NCI-H1048 (cell line): ENCODE measurements at places on chromosomes 4 and X.

- DNase-seq: no peak
These were observed 87.0 kb downstream of the COL25A1 start for GRCh38 chr4:109215506-109215905.

DNA sequence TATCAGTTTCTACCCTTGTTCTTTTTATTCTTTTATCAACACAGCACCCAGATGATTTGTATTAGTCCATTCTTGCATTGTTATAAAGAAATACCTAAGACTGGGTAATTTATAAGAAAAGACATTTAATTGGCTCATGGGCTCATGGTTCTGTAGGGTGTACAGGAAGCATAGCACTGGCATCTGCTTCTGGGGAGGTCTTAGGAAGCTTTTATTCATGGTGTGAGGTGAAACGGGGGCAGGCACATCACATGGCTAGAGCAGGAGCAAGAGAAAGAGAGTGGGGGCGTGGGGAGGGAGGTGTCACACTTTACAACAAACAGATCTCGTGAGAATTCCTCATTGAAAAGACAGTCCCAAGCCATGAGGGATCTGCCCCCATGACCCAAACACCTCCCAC is 285.3 kb downstream of the SMARCA1 start:
- DNase-seq: no peak

DNA sequence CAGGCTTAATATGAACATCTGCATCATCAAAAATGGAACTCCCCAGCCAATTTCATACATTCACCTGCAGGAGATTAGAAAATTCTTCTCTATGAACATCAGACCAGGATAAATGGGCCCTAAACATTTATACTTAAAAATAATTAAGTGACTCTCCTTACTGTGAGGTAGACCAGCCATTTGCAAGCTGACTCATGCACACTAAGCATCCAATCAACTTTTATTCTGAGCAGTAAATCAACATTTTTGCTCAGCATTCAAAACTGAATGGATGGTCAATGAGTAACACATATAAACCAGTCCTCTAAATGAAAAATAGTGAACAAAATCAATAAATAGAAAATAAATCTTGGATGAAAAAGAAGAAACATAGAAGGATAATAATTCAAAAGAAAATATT is 19.9 kb upstream of the PCDH10 start:
- no peak for DNase-seq

DNA sequence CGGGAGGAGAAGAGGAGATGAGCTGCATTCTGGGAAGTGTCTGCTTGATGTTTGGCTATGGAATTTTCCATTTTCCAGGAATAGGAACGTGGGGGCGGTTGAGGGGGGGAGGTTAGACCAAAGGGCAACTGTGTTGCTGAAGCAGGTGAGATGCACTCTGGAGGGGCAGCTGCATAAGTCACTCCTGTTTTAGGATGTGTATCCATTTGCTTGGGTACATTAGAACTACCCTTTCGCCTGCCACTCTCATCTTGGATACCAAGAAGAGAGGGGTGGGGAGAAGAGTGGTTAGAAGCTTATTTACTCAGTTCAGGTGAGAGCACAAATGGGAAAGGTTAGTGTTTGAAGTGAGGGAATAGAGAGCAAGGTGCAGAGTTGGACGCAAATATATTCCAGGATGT is 934 bp upstream of the GPR119 start:
- DNase-seq: no peak

GRCh38 chr4:97587912-97588311 is 555.4 kb downstream of the STPG2 start:
- DNase-seq: no peak

DNA sequence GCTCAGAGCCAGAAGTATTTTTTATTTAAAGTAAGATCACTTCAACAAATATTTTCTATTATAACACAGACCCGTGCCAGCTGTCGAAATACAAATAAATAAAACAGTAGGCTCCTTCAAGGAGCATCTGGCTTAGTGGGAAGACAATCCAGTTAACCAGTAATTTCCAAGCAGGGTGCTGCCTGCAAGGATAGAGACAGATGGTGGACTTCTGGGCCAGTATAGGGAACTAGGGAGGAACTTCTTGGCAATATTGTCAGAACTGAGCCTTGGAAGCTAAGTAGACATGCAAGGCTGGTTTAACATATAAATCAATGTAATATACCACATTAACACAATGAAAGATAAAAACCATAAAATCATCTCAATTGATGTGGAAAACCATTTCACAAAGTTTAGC is 17.0 kb upstream of the MTMR1 start:
- no peak for DNase-seq

DNA sequence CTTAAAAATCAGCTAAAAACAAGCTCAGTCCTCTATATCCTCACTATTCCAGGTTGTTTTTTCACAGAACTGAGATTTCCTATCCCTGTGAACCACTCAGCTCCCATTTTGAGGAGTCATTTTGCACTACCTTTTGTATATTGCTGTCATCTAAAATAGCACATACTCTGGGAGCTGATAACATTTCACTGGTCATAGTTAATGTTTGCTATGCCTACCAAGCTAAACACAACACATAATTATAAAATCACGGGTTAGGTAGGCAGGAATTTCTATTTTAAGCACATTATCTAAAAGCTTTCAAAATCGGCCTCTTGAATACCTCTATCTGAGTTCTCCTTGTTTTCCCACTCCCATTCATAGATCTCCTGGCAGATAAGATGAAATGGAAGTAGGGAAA is 882.0 kb upstream of the INTU start:
- DNase-seq: no peak

- DNase-seq: no peak
These were observed 379.7 kb downstream of the TLL1 start for GRCh38 chr4:166252487-166253402.

DNA sequence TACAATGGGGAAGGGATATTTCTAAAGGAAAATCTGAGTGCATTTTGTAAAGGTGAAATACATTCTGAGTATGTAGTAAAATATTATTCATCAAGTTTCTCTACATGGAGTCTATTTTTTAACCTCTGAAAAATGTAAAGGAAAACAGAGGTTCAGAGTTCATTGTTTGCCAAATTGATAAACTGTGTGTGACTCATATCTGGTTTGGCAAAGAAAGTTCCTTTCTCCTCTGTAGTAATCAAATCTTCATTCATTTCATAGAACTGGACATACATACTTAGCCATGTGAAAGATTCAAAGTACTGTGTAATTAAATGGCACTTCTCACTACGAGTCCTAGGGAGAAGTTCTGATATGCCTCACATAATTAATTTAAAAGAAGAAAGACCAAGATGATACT is 61.6 kb downstream of the HPGD start:
- no peak for DNase-seq

DNA sequence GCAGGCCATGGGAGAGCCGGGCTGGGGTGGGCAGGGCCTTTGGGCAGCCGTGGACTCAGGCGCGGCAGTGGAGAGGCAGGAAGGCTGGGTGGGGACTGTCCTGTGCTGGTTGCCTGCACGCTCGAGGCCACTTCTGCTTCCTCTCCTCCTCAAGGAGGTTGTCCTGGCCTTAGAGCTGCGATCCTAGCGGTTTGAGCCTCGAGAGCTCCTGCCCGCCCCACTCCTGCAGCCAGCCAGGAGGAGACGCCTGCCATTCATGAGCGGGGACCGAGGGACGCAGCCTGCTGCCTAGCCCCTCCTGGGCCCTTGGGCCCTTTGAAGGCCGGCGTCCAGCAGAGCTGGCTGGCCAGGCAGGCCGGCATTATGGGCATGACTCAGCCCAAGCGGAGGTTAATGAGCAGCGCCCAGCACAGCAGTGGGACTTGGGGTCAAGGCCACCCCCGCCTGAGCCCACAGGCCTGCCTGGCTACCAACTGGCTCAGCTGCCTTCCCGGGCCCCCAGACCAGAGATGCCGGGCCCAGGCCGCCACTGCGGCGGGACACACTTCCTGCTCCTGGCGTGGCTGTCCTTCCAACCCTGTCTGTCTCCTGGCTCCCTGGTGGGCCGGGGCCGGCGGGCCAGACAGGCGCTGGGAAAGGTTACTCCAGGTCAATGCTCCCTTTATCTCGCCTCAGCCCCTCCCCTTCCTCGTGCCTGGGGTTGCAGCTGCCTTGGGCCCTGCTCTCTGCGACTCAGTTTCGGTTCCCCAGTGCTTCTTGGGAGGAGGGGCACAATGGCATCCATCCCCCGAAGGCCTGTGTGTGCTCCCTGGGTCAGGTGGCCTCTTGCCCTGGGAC is 1.8 kb downstream of the ABCD1 start:
- DNase-seq: no peak

- DNase-seq: no peak
These were observed 84.3 kb downstream of the REPS2 start for GRCh38 chrX:17030580-17031270.

- DNase-seq: no peak
These were observed 88.0 kb downstream of the IRF2 start for GRCh38 chr4:184386271-184386781.

DNA sequence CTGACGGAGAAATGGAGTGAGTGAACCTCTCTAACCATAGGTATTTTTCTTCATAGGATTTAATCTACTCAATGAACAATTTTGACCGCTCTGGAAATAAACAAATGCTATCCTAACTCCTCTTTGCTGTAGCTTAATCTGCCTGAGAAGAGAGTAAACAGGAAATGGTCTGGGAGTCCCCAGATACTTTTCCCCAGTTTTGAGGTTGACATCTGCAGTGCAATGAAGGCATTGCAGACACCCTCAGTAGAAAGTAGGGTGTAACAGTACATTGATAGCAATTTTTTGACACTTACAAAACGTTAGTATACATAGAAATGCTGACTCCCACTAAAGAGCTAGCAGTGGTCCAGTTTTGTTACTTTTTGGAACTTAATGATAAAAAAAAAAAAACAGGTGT is 495.9 kb upstream of the FAM241A start:
- no peak for DNase-seq

DNA sequence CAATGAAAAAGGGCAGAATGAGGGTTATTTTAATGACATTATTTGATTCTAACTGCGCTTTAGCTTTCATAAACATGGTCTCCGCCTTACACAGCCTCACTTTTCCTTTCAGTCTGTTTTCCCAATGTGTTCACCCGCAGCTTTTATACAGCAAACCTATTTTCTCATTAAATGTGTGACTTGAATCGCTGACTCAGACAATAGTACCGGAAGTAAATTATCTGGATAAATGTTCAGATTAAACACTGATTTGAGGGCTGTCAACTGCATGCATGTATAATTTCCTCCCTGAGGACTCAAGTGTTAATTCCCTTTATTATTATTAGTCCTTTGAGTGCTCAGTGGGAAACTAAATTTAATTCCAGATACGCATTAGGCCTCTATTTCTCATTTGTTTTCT is 117.3 kb downstream of the FAM133A start:
- DNase-seq: no peak

- no peak for DNase-seq
These were observed 17.3 kb downstream of the CTPS2 start for GRCh38 chrX:16695079-16695676.

- DNase-seq: no peak
These were observed 26.7 kb downstream of the LHFPL1 start for GRCh38 chrX:112653017-112653416.

- DNase-seq: no peak
These were observed 29.9 kb downstream of the BOD1L1 start for GRCh38 chr4:13597604-13598003.

GRCh38 chrX:107447642-107448041 is 1.8 kb upstream of the FRMPD3 start:
- no peak for DNase-seq

DNA sequence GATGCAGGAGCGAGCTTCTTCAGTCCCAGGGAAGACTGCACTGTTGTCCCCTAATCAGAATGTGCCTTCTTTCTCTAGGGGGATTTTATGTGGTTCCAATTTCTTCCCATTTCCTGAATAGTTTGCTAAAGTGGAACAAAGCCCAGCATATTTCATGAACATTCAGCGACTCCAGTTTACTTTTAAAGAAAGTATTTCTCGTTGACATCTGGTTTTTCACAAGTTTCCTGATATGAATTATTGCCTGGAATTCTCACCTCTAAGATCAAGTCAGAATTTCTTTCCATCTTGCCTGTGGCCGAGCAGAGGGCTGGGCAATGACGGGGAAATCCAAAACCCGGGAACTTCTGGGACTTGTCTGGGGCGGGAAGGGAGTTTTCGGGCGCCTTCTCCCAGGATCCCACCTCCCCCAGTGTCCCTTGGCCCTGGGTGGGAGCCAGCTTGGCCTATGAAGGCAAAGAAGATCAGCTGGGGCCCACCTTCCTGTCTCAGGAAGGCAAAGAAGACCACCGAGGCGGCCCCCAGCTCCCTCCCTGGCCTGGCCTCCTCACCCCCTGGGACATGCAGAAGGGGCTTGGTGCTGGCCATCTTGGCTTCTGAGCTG is 15.4 kb downstream of the SORCS2 start:
- DNase-seq: no peak

- no peak for DNase-seq
These were observed 307.9 kb downstream of the C4orf33 start for GRCh38 chr4:129403848-129404247.

- DNase-seq: no peak
These were observed 192.9 kb upstream of the ANKRD50 start for GRCh38 chr4:124905441-124905840.

DNA sequence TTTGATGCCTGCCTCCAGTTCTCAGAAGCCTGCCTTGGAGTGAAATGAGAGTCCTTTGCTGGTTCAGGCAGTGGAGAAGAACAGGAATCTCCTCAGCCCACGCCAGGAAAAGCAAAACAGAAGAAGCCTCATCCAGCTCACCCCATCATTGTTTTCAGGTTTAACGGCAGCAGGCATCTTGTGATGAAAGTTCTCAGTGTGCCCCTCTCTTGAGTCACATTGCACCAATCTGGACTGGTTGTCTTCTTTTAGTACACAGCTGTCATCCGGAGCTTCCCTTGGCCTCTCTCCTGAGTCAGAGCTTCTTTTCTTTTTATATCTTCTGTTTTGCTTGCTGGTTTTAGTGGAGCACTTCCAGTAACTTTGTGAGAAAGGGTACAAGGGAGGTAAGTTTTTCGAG is 50.9 kb downstream of the TSPAN7 start:
- DNase-seq: no peak

- DNase-seq: no peak
These were observed 16.2 kb upstream of the SCRG1 start for GRCh38 chr4:173415092-173415491.

GRCh38 chr4:109691411-109691920 is 11.8 kb downstream of the CASP6 start:
- no peak for DNase-seq

DNA sequence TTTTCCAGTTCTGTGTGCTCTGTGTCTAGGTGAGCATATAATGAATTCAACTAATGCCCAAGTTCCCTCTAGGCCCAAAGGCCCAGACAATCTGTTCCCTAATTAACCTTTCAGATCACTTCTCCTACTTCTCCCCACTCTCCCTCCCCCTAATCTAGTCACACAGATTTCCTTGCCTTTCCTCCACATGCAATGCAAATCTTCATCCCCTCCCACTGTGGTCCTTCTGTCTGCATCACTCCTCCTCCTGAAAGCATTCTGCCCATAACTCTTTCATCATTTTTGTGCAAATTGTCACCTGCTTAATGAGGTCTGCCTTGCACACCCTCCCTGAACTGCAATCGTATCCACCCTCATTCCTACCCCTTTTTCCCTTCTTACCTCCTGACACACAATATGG is 346.6 kb downstream of the FBXO8 start:
- no peak for DNase-seq

GRCh38 chrX:133783274-133783673 is 202.1 kb downstream of the GPC3 start:
- no peak for DNase-seq

GRCh38 chr4:17544205-17544604 is 29.2 kb downstream of the CLRN2 start:
- no peak for DNase-seq

GRCh38 chr4:18593297-18594002 is 571.9 kb upstream of the LCORL start:
- peak; percentile 19 for DNase-seq
